Thymus (tissue), 14 donors: ENCODE measurements at places on chromosomes 16 and 17.

GRCh38 chr17:68843522-68843921 is 111.7 kb downstream of the ABCA8 start:
- no peak for DNase-seq

GRCh38 chr17:45756266-45756991 is 27.7 kb upstream of the CRHR1 start:
- DNase-seq, result no peak

DNA sequence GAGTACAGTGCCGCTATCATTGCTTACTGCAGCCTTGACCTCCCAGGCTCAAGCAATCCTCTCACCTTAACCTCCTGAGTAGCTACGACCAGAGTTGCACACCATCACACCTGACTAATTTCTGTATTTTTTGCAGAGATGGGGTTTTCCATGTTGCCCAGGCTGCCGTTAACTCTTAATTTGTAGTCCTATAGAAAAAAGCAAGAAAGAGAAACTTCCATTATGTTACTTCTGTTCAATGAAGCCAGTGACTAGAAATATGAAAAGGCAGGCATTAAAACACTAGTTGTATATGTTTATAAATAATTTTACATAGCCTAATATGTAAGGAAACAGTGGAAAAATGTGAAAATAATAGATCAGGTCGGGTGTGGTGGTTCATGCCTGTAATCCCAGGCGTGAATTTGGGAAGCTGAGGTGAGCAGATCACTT is 9.7 kb downstream of the RAD51C start:
- DNase-seq, result no peak

DNA sequence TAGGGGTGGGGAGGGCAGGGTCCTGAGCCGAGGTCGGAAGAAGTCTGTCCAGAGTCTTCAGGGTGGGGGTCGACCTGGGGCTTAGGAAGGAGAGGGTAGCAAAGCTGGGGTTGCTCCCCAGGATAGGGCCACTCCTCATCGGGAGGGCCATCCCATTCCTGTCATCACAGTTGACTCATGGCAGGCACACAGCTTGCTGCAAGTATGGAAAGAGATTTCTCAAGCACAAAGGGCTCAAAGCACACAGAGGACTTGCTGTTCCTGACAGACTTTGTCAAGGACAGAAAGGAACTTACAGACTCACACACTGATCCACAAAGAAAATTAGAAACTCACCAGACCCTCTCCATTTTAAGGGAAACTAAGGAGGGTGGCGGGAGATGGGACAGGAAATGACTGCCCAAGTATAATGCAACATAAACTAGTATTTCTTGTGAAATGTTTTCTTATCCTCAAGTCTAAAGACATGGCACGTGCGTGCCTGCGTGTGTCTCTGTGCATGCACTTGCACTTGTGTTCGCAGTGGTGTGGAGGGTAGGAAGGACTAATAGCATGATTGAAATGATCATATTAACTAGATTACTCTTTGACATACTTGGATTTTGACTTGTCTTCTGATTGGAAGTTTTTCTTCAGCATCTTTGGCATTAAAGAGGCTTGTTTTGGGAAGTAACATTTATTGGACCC is 2.4 kb downstream of the AOC2 start:
- no peak for DNase-seq
